Stimulated activated CD4-positive, alpha-beta T cell treated with anti-CD3 and anti-CD28 coated beads, Interleukin-15, amount 100 ng/mL, for 24 hours (primary cell): ENCODE measurements at places on chromosomes 4 and X.

GRCh38 chr4:182022909-182023308, 220.3 kb upstream of the TENM3 start:
- DNase-seq: no peak

DNA sequence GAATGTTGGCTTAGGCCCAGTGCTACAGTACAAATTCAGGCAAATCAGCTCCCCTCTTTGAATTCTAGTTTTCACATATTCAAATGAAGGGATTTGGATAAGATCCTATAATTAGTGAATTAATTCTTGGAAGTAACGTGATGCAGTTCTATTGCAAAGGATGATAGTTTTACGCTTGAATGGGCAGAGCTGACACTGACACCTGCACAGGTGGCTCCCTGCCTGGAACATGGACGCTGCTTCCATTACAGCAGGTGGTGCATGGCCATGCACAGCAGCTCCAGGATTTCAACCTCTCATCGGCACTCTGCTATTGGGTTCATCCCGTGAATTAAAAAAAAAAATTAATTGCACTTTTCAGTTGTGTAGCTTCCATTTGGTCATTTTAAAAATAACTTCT, 28.4 kb upstream of the RPS6KA6 start:
- DNase-seq: no peak

DNA sequence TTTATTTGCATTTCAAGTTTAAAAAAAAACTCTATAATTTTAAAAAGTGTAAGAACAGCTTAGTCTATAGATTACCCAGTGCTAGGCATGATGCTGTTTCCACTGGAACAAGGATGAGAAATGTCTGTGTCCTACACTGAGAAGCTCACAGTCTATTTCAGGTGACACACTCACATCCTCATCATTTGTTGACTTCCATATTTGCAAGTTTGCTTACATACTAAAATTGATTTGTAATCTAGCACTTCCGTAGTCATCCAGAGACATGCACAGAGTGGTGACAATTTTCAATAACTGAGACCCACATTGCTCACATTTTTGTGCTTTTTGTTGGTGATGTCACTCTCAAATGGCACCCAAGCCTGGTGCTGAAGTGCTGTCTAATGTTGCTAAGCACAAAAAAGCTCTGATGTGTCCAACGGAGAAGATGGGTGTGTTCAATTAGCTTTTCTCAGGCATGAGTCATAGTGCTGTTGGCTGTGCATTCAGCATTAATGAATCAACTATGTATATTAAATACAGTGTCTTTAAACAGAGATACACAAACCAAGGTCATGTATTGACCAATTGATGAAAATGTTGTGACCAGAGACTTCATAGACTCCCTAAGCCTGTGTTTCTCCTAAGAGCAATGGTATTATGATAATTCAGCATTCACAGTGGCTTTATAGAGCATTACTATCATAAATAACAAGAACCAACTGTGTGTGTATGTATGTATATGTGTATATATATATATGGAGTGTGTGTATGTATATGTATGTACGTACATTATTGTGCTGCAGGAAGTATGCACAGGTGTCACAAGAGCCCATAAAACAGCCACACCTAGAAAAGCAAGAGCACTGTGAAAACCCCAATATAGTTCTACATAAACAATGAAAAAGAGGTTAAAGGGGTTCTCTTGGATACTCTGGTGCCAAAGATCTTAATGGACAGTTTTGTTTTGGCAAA, 31.2 kb upstream of the VCX3B start:
- no peak for DNase-seq

- no peak for DNase-seq
Observed at GRCh38 chr4:78735697-78736096, 40.5 kb upstream of the BMP2K start.

GRCh38 chrX:85836868-85837267, 210.5 kb downstream of the CHM start:
- DNase-seq: no peak

DNA sequence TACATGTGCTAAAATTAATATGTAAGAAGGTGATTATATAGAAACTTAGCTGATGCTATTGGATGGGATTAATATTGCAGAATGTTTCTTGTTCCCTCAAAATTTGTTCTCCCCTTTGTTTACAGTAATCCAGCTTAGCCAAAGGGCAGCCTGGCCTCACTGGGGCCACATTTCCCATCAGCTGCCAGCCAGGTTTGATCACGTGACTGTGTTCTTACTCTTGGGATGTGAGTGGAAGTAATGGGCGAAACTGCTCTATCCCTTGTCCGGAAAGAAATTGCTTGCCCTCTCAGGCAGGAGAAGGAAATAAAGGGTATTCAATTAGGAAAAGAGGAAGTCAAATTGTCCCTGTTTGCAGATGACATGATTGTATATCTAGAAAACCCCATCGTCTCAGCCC, 44.1 kb upstream of the FAT1 start:
- DNase-seq: no peak

GRCh38 chrX:46209768-46210167, 335.5 kb downstream of the ZNF674 start:
- DNase-seq: no peak

- DNase-seq: no peak
Observed at GRCh38 chr4:19961091-19961490, 290.6 kb upstream of the SLIT2 start.

GRCh38 chrX:119359618-119360382, 39.3 kb upstream of the SLC25A43 start:
- DNase-seq: no peak
